Stimulated activated naive CD8-positive, alpha-beta T cell treated with anti-CD3 and anti-CD28 coated beads, Interleukin-15, amount 100 ng/mL, for 72 hours (primary cell): ENCODE measurements at places on chromosomes 6 and 20.

GRCh38 chr6:11011787-11012234, 32.3 kb downstream of the ELOVL2 start:
- no peak for DNase-seq

DNA sequence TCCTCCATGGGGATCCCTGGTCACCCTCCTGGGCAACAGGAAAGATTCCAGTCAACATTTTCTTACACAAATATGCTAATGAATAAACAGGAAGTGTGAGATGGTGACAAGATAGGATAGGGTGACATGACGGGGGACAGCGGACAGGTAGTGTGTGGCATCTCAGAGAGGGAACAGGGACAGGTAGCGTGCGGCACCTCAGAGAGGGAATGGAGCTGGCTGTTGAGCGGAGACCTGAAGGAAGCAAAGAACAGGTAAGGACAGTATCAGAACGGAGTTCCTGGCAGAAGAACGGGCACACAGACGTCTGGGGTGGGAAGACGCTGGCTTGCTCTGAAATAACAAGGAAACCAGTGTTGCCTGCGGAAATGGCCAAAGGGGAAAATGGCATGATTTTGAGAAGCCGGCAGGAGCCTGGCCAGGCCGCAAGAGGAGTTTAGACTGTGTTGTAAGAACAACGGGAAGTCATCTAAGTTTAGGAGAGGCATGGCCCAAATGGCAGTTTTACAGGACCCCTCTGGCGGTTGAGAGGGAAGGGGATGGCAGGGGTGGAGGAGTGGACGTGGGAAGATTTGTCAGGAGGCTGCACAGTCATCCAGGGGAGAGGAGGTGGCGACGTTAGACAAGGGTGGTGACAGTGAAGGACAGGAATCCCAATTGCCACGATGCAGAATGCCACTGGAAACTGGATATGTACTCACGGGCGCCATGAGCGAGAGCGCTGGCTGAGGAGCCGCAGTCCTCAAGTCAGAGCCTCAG, 111.6 kb downstream of the JPH2 start:
- DNase-seq: no peak

DNA sequence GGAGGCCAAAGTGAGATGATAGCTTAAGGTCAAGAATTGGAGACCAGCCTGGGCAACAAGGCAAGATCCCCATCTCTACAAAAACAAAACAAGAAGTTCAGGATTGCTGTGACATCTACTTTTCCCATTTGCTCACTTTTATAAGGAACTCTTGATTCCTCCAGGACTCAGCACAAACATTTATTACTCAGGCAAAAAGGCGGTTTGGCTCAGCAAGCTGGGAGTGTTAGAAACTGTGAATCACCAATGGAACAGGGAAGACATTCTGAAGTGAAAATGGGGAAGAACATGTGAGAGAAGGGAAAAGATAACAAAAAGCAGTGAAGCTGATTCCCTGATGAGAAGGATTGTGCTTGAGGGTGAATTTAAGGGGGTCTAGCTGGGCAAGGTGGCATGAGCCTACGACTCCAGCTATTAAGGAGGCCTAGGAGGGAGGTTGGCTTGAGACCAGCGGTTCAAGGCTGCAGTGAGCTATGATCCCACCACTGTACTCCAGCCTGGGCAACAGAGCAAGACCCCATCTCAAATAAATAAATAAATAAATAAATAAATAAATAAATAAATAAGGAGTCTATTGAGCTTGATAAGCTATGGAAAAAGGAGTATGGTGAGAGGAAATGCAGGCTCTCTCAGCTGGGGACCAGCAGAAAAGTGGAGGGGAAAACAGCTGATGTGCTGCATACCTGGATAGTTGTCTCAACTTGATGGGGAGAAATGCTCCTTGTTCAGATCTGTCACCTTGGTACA, 65.4 kb upstream of the HDDC2 start:
- no peak for DNase-seq

DNA sequence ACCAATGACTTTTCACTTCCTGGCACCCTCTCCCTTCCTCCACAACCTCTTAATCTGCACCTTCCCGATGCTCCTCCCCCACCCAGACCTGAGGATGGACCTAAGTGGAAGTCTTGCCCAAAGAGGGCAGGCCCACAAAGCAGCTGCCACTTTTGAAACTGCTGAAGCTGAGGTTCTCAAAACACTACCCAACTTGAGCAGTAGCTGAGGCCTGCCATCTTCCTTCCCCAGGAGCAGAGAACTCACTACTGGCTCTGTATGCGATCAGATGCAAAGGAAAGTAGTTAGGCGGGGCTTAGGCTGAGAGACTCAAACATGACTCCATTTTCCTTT, 1.5 kb downstream of the HM13 start:
- DNase-seq: no peak

- no peak for DNase-seq
Observed at GRCh38 chr6:150641398-150642139, 41.9 kb downstream of the PLEKHG1 start.

- DNase-seq: no peak
Observed at GRCh38 chr6:48641544-48641943, 530.5 kb upstream of the PTCHD4 start.

DNA sequence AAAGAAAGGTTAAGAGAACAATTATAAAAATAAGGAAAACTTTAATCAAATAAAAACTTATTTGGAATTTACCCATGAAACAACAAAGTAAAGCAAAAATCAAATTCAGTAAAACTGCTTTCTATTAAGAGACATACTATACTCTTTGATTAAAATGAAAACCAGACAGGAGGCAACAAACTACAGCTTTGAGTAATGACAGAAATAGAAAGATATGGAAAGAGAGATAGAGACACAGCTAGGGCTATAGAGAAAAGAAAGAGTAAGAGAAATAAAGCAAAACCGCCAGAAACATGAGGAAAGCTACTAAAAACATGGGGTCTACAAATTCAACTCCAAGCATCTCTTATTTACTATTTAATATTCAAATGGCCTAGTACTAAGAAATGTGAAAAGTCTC, 67.6 kb downstream of the PHIP start:
- DNase-seq: no peak

DNA sequence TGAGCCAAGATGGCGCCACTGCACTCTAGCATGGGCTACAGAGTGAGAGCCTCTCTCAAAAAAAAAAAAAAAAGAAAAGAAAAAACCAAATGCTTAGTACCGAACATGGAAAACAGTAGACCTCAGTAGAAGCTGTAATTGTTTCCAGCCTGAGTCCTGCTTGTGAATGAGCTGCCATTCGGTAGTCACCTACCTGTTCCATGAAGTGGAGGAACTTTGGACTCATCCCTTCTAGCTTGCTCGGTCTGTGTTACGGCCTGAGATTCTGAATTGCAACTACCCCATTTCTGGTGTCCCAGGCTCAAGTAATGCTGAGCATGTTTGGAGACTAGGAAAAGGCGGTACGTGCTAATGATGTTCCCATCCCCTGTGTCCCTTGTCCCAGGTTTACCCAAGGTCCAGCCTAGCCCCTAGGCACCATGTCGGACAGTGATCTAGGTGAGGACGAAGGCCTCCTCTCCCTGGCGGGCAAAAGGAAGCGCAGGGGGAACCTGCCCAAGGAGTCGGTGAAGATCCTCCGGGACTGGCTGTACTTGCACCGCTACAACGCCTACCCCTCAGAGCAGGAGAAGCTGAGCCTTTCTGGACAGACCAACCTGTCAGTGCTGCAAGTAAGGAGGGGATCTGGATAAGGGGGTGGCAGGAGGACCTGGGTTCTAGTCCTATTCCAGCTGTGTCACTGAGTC, 5.1 kb downstream of the TGIF2 start:
- DNase-seq: no peak

GRCh38 chr6:85470023-85470410, 20.1 kb downstream of the NT5E start:
- no peak for DNase-seq

GRCh38 chr6:145155873-145156782, 579.2 kb downstream of the EPM2A start:
- no peak for DNase-seq

DNA sequence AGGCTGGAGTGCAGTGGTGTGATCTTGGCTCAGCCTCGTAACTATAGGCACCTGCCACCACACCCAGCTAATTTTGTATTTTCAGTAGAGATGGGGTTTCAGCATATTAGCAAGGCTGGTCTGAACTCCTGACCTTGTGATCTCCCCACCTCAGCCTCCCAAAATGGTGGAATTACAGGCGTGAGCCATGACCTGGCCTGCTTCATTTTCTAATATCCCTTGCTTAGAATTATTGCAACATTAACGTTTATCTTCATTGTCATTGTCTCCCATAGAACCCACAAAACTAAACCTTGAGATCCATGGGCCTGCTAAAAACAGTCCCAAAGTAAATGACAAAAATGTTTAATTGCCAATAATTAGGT, 6.1 kb downstream of the EEF1A1 start:
- DNase-seq: no peak

DNA sequence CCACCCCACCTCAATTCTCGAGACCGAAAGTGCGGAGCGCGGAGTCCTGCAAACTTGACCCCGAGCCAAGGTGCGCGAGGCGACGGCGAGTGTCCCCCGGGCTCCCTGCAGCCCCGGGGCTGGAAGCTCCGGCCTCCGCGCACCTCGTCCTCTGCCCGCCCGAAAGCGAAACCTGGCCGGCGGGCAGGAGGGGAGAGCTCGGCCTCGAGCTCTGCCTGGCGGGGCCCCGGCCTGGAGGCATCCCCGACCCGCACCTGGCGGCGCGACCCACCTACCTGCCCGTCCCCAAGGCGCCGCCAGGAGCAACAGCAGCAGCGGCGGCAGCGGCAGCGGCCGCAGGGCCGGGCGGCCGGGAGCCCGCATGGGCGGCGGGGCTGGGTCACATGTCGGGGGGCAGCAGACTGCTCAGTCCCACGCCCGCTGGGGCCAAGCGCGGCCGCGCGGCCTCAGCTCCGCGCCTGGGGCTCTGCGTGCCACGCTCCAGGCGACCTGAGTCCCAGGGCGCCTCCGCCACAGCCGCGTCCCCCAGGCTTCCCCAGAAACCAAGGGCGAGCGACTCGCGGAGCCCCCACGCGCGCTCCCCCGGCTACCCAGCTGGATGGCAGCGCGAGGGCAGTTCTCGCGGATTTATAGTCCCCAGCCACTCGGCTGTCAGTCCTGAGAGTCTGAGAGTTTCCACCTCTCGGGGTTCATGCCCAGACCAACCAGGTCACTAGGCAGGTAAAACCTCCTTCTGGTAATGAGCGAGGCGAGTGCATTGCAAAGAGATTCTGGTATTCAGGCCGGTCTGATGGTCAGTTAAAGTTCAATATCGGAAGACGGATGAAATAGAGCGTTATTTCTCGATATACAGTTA, at the start of gene IL20RA:
IL20RA (minus strand) TSS at position 600 of the 856 bp plus-strand sequence; CDS start at position 363, 237 bp downstream.
- DNase-seq: no peak

GRCh38 chr6:41813956-41814355, 26.5 kb downstream of the TOMM6 start:
- no peak for DNase-seq

GRCh38 chr20:17560344-17561074, 9.4 kb upstream of the DSTN start:
- no peak for DNase-seq

- DNase-seq: peak; percentile 50
Observed at GRCh38 chr6:125918681-125919566, 37.6 kb upstream of the HINT3 start.

- no peak for DNase-seq
Observed at GRCh38 chr20:16222859-16223411, 350.3 kb downstream of the KIF16B start.

DNA sequence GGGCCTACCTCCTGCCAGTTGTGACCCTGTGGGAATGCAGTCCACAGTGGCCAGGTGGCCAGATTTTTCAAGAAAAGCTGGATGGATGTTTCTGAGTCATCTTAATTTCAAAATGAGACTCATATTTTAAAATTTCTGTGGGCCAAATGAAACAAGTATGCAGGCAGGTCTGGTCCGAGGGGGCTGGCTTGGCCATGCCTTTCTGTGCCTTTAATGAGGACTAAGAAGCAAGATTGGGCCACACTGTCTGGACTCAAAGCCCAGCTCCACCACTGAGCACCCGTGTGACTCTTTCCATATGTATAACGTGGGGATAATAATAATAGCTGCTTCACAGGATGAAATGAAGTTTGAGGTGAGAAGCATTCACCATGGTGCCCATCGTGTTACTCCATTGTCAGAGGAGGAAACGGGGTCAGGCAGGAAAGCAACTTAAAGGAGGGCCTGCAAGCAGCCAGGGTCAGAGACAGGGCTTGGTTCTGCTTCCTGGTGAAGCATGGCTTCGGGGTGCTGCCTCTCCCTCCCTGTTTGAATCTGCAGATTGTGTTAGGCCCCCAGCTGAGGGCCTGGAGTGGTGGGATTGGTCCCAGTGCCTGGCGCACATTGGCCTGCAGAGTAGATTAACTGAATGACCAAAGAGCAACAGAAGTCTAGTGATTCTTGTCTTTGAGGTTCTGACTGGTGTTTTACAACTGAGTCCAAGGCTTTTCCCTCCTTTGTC, 3.8 kb downstream of the SOX12 start:
- no peak for DNase-seq

DNA sequence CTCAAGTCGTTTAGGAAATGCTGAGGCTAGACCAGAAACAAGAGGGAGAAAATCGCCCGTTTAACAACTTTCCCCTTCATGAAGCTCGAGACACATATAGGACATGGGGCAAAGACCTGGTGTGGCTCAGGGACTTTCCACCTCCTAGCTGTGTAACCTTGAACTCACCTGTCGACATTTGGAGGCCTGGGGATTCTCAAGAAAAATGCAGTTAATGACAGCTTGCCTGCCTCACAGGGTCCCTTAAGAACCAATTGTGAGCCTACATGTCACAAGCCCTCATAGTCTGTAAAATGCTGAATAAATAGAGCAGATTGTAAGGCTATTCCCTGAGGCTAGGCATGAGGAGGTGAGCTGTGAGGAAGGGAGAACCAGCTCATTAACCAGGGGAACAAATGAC, 35.1 kb downstream of the MGME1 start:
- DNase-seq: no peak

GRCh38 chr20:49132995-49133478, 55.1 kb downstream of the STAU1 start:
- DNase-seq: no peak

DNA sequence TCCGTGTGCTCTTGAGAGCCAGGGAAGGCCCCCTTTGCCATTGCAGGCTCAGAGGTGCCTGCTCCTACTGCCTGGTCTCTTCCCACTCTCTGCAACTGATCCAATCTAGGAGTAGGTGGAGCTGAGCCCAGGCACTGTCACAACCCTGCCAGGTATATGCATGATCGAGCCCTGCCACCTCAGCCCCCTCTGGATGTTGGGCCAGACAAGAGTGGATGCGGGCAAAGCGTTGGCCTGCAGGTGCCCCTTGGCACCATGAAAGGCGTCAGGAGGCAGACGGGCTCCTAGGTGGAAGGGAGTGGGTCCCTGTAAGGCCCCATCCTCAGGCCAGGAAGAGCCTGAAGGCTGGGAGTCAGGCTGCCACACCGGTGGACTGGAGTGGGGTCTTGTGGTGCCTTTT, 5.9 kb upstream of the OR14J1 start:
- DNase-seq: no peak
